ENCODE measurements at places on chromosomes 11 and 22.

DNA sequence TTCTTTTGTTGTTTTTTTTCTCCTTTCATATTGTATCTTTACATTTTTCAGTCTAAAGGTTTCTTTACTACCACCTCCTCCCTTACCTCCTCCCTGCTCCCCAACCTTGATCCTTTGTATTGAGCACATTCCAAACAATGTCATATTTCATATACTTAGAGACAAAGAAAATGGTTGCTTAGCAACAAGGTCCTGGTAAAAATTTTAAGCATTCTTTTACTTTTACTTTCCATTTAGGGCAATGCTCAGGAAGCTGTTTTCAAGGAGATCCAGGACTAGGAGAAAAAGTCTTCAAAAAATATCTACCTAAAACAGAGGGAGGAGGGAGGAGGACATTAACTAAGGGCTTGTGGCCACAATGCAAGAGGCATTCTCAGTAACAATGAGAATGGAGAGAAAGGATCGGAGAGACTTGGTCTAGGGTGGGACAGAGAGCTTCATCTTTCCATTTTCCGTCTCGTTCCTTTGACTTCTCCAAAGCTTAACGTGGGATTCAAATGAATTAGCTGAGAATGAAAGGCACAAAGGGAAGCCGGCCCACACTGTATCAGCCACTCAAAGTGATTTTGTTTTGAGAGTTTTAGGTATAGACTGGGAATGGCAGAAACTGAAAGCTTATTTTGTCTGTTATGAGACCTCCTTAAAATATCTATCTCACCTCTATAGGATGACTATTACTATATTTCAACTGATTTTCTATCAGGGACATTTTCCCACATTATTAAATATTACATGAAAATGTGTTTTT is 455.7 kb downstream of the RAB38 start:
- no peak for DNase-seq

DNA sequence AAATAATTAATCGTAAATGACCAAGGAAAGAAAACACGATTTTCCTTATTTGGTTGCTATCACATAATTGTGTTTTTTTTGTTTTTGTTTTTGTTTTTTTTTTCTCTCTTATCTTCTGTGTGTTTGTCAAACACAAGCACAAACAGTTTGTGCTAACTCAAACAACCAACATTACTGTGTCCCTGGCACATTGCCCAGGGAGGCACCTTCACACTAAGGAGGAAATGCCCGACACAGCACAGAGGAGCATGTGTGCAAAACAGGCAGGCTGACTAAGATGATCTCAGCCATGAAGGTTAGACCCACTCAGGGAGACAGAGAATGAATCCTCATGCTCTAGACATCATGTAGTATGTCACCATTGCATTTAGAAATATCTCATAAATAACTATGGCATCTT is 130.1 kb downstream of the SOX6 start:
- no peak for DNase-seq

- no peak for DNase-seq
Measured at GRCh38 chr11:65366340-65366773, 11.8 kb downstream of the TIGD3 start.

DNA sequence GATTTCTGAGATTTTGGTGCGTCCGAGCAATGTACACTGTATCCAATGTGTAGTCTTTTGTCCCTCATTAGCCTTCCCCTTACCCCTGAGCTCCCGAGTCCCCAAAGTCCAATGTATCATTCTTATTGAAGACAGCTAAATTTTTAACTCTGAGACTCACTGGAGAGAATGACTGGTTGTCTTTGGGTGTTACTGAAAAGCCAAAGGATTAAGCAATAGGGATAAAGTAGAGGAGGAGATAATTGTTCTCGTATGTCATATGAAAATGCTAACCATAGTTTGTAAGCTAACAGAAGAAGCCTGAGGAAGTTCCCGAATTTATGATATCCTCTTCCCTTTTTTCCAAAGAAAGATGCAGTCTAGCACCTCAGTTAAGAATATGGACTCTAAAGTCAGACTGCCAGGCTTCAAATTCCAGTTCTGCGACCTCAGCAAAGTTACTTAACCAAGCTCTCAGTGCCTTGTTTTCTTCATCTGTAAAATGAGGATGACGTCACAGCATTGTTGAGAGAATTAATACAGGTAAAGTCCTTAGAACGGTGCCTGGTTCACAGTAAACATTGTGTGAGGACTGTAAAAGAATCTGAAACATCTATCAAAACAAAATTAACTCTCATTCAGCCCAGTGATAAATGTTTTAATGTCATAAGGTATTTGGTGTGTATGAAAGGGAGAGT is 1.6 kb upstream of the MSANTD2 start:
- DNase-seq, result no peak

DNA sequence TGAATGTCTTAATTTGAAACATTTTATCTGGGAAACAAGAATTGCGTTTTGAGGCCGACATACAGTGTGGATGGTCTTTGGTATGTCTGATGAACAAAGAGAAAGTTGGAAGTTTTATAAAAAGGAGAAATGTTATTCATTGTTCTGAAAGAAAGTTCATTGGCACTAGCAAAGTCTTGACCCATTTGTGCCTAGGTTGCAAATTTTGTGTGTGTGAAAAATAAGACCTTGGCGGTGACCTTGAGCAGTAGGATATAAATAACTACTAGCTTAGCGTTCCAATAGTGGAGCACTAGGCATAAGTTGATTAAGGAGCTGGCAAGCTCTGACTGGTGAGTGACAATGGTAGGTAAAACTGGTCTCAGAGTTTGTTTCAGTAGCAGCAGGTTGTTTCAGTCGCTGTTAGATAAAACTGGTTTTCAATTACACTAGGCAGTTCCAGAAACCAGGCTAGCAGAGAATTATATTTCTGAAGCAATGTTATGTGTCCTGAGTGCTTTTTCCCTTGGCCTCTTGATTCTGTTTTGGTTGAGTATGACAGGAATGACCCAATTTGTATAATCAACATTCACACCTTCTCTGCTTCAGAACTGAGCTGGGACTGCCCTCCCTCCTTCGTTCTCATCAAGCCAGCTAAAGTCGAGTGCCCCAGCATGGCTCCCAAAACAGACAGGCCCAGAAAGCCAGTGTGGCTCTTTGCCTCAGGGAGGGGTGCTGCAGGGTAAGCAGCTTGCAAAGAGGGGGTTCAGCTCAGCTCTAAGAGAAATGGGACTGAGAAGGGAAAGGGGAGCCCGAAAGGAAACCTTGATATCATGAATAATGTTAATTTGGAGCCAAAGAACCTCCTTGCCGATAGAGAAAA is 85.7 kb downstream of the NTM start:
- DNase-seq, result no peak

- no peak for DNase-seq
Measured at GRCh38 chr22:38240734-38241252, 32.0 kb downstream of the TMEM184B start.

GRCh38 chr22:23837911-23838680 is 710 bp downstream of the DERL3 start:
- no peak for DNase-seq

- peak; percentile 39 for DNase-seq
Measured at GRCh38 chr11:128772814-128773213, 78.9 kb downstream of the FLI1 start.

DNA sequence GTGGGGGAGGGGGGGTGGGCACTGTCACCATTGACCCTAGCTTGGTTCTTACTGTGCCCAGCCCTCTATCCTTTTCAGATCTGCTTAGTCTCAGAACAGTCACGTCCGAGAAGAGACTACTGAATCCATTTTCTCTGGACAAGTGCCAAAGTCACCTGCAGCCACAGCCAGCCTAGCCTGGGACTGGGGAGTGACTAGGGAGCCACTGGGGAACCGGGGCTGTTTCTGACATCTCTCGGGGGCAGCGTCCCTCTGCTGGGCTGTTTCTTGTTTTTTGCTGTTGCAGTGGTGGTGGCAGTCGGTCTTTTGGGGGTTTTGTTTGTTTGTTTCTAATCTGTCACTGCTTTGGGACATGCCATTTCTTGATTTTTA is 8.7 kb downstream of the SLC37A2 start:
- DNase-seq, result no peak

- no peak for DNase-seq
Measured at GRCh38 chr11:8731647-8732323, 49.2 kb downstream of the RPL27A start.

- DNase-seq, result no peak
Measured at GRCh38 chr11:86069408-86070101, 671 bp upstream of the PICALM start.

GRCh38 chr11:44977493-44977984 is 26.9 kb upstream of the TP53I11 start:
- no peak for DNase-seq

DNA sequence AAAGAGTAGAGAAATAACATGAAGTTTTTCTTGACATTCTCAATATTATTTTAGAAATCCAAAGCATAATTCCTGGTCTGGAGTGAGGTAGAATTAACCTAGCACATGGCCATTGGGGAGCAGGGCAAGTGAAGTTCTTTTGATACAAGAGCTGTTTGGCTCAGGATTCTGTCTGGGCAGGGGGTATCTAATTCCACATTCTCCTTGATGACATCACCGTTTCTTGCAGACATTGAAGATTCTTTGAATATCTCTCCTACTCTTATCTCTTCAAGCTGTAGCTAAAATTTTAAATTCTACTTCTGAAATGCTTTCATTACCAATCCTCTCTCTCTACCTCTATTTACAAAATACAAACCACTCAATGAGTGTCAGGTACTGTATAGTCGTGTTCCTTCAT is 138.2 kb upstream of the TENM4 start:
- no peak for DNase-seq

DNA sequence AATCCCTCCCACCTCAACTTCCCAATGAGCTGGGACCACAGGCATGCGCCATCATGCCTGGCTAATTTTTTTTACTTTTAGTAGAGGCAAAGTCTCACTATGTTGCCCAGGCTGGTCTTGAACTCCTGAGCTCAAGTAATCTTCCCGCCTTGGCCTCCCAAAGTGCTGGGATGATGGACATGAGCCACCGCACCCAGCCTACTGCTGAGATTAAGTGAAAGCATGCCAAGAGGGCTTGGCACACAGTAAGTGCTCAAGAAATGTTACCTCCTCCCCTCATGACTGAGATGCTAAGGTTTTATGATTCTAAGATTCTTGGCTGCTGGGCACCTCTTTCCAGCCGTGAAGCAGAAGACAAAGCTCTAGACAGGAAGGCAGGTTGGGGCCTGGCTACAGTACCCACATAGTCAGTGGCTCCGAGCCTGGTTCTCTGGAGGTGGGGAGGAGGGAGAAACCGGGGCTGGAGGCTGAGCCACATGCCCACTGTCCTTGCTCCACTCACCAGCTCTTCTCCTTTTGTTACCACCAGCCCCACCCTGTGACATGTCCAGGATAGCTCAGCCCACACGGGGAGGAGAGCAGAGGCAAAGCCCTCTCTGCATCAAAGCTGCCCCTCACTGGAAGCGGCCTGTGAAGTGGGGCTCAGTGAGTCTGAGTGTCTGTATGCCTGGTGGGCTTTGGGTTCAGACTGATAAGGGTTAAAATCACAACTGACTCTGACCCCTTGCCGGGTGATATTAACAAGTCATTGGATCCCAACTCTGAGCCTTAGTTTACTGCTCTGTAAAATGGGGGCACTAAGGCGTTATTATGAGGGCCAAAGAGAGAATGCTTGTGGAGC is 12.9 kb downstream of the ARHGEF17 start:
- DNase-seq, result no peak

GRCh38 chr22:45238957-45239680 is 1.6 kb downstream of the KIAA0930 start:
- DNase-seq, result no peak

DNA sequence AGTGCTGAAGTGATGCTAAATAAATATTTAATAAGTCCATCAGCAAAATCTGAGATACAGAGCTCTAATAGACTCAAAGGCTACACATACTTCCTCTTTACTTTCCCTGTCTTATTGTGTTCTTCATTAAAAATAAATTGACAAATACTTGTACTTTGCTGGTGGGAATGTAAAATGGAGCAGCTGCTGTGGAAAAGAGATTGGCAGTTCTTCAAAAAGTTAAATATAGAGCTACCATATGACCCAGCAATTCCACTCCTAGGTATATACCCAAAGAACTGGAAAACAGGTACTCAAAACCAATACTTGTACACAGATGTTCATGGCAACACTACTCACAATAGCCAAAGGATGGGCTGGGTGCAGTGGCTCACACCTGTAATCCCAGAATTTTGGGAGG is 76.0 kb downstream of the RBFOX2 start:
- DNase-seq, result no peak

DNA sequence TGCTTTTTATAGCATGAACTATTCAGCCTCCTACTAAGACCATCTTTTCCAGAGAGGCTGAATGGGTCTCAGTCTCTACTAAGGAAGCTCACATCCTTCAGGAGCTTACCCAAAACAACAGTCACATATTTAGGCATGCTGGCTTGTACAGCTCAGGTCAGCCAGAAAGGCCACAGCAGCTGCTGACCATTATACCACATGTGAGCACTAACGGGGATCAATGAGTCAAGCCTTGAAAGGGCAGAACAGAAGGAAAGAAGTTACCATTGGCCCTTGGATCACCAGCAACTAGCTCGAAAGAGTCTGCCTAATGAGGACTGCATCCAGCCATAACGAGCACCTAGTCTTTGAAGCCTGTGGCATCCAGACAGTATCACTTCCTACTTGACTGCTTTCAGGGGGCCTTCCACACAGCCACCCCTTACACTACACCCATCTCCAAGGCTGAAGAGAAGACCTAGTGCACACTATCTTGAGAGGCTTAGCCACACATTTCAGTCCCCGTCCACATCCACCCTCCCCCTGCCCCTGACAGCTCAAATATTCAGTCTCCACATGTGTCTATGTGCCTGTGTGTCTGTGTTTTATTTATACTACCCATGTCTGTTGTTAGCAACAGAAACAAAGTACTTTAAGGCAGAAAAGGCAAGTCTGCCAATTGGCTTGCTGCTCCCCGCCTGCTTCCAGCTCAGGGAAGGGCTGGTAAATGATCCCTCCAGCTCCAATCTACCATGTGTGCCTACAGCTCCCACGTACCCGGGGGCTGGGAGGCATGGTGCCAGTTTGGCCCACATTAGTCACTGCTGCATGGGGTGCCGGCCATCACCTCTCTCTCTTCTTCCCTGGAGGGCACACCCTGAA is 95.5 kb downstream of the RPL27A start:
- DNase-seq, result no peak

- no peak for DNase-seq
Measured at GRCh38 chr11:83881428-83881827, 595.3 kb upstream of the CCDC90B start.

DNA sequence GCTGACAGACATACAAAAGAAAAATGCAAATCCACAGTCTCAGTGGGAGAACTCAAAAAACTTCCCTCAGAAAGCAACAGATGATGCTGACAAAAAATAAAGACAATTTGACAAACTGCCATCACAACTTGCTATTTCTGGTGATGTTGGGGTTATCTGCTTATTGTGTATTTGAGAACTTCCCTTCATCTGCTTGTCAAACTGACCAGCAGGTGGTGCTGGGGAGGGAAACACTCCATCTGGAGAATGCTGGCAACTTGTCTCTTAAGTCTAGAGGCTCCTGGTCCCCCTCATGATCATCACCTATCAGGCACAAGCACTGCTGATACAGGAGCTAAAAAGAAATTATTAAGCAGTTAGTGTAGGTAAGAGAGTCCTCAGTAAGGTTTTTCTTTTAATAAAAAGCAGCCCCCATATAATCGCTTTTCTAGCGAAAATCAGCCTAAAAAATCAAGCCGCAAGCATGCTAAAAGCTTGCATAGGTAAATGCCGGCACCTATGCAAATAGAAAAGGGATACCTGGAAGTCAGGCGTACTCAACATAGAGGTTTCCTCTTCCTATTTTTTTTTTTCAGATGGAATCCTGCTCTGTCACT is 9.8 kb upstream of the FAM111B start:
- DNase-seq, result peak; percentile 51
